NCI-H187 treated with DMSO at 0.1 percent for 48 hours (cell line): ENCODE measurements at places on chromosomes 4 and X.

DNA sequence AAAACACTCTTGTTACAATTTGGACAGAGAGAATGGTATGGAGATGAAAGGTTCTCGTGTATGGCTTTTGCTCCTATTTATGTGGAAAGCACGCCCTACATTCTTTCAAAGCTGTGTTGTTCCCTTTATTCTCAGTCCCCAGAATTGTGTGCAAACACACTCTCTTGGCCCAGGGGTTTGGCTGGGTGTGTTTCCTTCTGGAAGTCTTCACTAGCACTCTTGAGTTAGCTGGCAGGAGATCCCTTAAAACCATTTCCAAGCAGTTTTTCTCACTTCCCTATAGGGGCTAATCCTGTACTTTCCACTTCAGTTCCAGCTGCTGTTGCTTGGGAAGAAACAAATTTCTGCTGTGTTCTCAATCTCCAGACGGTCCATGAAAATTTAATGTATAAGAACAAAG lies 35.1 kb downstream of the FHL1 start:
- no peak for DNase-seq

- no peak for DNase-seq
These were observed 1194.6 kb downstream of the ADGRL3 start for GRCh38 chr4:62394766-62395165.

DNA sequence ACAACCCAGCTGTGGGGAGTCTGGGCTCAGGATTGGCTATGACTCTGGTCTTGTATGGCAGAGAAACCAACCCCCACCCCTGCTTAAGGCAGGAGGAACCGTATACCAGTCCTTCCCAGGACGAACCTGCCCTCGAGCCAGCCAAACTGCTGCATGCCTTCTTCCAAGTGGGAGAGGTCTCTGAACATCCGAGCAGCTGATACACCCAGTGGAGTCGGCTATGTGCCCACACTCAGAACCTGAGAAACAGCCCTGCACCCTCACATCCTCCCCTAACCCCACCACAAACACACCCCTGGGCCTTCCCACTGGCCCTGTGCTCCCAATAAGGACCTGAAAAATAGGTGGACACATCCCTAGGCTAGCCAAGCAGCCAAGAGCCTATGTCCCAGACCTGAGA lies 21.8 kb downstream of the C4orf33 start:
- DNase-seq = no peak

- no peak for DNase-seq
These were observed 89.8 kb downstream of the FAM193A start for GRCh38 chr4:2626231-2626630.

DNA sequence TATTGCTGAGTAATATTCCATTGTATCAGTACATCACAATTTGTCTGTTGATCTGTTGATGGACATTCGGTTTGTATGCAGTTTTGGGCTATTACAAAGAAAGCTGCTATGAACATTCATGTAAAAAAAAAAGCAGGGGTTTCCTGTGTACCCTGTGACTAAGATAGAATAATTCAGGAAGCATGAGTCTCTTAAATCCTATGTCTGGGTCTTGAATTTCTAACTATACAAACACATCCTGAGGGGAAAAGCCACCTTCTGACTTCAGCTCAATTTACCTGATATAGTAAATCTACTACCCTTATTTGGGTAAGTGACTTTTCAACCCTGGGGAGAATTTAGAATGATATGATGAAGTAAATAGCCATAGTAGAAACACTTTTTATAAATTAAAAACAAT lies 94.6 kb upstream of the FUNDC1 start:
- no peak for DNase-seq

DNA sequence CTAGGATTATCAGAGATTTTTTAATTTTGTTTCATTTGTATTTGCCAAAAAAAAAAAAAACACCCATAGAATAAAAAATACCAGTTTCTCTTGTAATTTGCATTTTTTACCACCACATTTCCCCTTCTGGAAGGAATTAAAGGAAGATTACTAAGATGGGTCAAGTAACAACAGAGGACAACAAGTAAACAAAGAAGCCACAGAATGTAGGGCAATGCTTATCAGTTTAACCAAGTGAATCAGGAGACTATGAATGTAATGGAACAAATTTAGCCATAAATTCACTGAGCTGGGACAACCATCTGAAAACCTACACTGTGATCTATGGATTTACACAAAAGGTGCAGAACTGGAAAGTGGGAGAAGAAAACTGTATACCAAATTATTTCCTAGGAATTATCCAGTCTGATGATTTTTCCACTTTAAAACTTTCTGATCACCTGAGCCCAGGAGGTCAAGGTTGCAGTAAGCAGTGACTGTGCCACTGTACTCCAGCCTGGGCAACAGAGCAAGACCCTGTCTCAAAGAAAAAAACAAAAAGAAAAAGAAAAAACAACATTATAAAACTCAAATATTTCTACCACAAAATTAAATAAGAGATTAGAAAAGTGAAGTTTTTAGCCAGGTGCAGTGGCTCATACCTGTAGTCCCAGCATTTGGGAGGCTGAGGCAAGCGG lies 32.4 kb downstream of the LRBA start:
- no peak for DNase-seq

DNA sequence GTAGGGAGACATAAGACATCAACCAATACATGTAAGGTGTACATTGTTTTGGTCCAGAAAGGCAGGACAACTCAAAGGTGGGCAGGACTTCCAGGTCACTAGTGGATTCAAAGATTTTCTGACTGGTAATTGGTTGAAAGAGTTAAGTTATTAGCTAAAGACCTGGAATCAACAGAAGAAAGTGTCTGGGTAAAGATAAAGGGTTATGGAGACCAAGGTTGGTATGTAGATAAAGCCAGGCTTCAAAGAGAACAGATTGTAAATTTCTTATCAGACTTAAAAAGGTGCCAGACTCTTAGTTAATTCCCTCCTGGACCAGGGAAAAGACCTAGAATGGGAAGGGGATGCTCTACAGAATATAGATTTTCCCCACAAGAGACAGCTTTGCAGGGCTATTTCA lies 28.3 kb upstream of the GAB1 start:
- no peak for DNase-seq

DNA sequence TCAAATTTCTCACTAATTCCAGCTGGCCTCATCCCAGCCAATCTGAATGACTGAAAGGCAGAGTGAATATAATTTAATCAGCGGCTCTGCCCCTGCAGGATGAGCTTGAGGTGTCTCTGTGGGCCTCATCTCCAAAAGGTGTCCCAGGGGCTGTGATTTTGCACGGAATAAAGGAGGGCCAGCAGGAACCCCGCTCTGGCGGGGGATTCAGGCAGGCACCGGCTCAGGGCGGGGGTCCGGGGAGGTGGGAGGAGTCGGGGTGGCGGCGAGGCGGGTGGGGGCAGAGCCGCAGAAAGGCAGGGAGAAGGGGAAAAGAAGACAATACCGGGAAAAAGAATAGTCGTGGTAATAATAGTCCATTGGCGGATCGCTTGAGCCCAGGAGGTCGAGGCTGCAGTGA lies 16.0 kb upstream of the ERCC6L start:
- no peak for DNase-seq

- no peak for DNase-seq
These were observed 141.8 kb upstream of the NALF2 start for GRCh38 chrX:69362354-69362753.

DNA sequence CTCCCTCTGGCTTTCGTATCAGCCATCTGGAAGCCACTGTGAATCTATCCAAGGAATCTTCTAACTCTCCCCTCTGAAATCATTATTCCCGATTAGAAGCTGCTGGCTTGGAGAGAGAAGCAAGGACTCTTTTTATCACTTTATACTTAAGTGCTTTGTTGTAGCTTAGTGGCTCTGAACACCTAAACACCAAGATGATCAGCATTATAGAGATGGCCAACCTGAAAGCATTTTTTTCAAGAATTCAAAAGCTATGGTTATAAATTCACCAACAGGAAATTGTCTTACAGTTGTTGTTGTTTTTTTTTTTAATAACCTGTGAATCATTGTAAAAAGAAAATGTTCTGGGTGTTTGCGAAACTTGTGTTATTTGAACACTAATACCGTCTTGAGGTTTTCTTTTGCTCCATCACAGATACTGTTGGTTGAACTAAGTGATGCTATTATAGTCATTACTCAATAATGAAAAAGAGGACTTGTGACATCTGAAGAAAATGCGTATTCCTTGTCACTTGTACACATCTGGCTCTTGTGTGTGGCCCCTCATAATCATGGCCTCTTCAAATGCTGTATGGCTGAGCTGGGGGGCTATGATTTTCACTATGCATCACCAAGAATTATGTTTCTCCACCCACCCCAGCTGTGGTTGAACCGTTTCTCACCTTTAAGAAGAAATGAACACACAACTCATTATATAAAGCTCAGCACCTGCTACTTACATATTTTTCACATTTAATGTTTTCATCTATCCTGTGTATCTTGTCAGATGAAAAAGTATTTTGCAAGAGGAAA lies 11.8 kb upstream of the SMIM43 start:
- DNase-seq = no peak

DNA sequence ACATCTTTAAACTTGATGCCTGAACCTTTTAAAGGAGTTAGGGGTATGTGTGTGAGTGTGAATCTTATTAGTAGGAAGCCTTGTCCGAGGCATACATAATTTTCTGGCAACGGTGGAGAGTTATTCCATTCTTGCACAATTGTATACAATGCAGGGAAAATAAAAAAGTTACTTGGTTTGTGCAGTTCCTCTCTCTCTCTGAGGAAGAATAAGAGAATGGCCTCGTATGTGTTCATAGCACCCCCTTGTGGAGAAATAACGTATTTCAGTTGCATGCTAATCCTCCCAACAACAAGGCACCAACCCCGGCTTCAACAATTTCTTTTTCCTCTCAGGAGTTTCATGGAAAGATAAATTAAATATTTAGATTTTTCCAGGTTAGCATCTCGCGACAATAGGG lies 33.7 kb upstream of the FGF13 start:
- DNase-seq = no peak

DNA sequence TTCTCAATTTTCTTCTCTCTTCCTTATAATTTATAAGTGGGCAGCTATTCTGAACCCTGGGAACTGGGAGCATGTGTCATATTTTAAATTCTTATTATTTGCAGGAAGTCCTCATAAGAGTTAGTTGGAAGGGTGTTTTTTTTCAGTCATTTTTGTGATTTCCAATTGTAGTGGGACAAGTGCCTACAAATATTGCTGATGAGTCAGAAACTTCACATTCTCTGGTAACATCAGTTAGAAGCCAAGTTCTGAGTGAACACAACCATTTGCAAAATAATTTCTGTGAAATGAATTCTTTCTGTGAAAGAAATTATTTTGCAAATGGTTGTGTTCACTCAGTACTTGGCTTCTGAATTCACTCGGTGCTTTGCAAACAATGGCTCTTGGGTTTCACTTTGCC lies 20.8 kb upstream of the NWD2 start:
- DNase-seq = no peak

DNA sequence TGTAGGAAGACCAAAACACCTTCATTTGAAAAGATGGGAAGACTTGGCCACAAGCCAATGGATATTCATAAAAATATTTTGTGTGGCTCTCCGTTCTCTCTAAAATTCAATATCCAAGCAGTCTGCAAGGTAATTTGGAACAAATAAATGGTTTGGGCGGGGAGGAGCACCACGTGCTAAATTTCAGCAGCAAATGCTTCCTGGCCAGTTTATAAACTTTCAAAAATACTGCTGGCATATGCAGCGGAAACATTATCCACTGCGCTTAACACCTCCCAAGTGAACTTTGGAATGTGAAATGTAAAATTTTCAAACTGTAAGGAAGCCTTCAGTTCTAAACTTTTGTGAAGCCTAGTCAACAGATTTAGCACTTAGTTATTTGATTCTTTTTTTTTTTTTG lies 191.0 kb downstream of the NSUN7 start:
- DNase-seq = no peak

- DNase-seq = no peak
These were observed 95.0 kb upstream of the UBQLN2 start for GRCh38 chrX:56468441-56468840.

DNA sequence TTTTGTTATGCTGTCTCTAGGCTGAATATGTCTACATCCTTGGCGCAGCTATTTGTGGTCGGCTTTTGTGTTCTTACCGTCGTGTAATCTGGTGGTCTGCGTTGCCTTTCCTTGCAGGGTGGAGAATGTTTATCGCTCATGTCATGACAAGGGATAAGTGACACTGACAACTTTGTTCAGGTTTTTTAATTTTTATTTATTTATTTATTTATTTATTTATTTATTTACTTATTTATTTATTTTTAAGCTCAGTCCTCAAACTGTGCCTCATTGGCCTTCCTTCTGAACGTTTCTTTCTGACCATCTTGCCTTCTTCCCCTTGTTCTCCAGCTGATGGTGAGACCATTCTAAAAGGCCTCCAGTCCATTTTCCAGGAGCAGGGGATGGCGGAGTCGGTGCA lies 26.4 kb downstream of the SMS start:
- DNase-seq = no peak

DNA sequence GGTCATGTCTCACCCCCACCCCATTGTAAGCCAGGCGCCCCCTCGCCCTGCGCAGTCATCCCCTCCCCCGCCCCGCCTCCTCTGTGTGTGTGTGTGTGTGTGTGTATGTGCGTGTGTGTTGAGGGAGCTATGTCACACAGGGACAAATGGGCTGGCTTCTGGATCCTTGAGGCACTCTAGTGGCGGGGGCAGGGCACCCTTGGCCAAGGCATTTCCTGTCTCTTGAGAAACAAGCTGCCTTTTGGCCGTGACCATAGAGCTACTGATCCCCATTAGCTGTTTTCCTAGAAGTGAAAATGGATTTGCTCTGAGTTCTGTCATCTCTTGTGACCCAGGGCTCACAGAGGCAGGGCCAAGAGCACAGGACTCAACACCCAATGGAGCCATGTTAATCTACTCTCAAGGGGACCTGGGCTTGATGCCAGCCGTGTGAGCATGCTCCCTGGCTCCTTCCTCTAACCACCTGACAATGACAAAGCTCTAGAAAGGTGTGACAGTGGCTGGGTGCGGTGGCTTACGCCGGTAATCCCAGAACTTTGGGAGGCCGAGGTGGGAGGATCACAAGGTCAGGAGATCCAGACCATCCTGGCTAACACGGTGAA lies 162.5 kb upstream of the BCOR start:
- DNase-seq = no peak

GRCh38 chr4:118112117-118113046 lies 78.1 kb downstream of the NDST3 start:
- no peak for DNase-seq

GRCh38 chrX:46758163-46758955 lies 559 bp downstream of the SLC9A7 start:
- DNase-seq = no peak

DNA sequence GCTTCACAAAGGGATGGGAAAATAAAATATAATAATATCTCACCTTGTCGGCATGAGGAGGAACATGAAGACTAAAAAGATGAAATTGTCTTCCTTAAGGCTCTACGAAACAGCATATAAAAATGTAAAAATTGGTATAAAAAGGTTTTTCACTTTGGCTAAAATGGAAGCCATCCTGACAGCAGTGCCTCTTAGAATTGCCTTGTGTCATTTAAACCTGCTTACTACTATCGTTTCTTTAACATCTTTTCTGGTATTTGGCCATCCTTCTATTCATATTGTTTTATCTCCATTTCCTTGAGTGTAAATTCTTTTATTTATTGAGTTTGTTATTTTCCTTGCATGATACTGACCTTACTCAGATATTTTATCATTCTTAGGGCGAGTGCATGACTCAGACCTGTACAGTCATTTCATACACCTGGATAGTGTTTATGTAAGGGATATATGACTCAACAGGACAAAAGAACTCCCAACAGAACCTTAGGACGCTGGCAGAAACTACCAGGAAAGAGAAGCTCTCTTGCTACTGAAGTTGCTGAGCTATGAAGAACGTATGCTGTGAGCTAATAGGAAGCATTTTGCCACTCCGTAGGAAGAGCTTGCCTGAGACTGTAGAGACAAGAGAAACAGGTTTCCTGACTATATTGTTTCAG lies 5.8 kb upstream of the CDKN2AIP start:
- DNase-seq = no peak

GRCh38 chrX:825991-826390 lies 195.4 kb downstream of the SHOX start:
- no peak for DNase-seq
